Fibroblast of skin of back (primary cell): ENCODE measurements at places on chromosomes 12 and 14.
A peak's percentile ranks its signal among the peaks of the same experiment; 100 is the strongest.

DNA sequence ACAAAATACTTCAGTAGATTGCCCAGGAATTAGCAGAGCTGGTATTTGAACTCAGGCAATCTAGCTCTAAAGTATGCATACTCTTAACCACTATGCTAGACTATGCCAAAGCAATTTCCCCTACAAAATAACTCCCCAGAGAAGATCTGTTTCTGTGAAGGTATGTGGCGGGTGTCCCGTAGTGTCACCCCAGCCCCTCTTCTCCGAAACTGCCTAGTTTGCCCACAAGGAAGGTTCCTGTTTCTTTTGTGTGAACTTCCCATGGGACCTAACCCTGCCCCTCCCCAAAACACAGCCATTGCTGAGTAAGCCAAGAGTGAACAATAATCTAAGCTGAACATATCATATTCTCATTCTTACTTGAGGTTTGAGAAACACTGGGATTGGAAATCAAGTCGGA is 15.5 kb upstream of the RAP1B start:
- no peak for DNase-seq

- no peak for DNase-seq
Observed at GRCh38 chr14:37034410-37035285, 137.8 kb downstream of the SLC25A21 start.

- DNase-seq = no peak
Observed at GRCh38 chr14:53441789-53442188, 288.7 kb upstream of the DDHD1 start.

DNA sequence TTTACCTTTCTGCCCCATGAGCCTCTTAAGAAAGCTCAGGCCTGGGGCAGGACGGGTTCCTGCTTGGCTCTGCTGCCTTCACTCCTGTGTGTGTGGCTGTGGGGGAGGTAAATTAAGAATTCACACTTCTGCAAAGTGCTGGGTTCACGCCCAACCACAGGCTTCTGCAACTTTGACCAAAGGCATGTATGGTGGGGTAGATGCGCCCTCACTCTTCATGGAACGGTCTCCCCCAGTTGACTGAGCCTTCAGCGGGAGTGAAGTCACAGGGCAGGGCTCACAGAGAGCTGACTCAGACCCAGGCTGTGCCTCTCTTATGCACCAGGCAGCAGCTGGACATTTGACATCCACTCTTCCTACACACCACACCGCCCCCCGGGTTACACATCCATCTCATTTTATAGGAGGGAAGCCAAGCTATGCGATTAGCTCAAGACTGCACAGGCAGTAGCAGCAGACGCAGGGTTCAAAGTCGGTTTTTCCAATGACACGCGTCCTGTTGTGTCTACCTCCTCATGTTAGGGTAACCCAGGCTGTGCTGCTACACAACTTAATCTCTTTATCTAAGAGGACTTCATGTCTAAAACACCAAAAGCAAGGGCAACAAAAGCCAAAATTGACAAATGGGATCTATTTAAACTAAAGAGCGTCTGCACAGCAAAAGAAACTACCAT is 15.4 kb upstream of the BCL11B start:
- no peak for DNase-seq

GRCh38 chr12:39897315-39897714 is 208.6 kb downstream of the SLC2A13 start:
- DNase-seq = no peak

GRCh38 chr14:88243946-88244345 is 79.1 kb downstream of the KCNK10 start:
- no peak for DNase-seq

GRCh38 chr12:6437586-6437985 is 7.2 kb upstream of the CD27 start:
- DNase-seq = no peak

GRCh38 chr12:68497702-68498101 is 113.0 kb upstream of the RAP1B start:
- peak; percentile 96 for DNase-seq

- no peak for DNase-seq
Observed at GRCh38 chr14:37027188-37027824, 145.1 kb downstream of the SLC25A21 start.

DNA sequence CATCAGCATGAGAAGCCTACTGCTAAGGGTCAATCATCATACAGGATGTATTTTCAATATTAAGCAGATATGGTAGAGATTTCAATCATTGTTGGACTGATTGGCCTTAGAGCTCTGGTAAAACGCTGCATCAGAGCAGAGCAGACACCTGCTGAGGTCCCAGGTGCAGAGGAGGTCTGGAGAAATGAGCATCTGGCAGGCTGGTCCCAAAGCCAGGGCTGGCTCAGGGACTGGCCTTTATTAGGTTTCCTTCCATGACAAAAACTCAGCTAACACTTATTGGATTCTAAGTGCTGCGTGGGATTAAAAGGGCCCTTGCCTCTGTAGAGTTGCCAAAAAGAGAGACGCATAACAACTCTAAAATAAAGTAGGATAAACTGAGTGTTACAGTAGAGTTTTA is 29.7 kb downstream of the AKAP6 start:
- no peak for DNase-seq

- peak; percentile 45 for DNase-seq
Observed at GRCh38 chr12:75505706-75506312, 5.6 kb downstream of the KRR1 start.

DNA sequence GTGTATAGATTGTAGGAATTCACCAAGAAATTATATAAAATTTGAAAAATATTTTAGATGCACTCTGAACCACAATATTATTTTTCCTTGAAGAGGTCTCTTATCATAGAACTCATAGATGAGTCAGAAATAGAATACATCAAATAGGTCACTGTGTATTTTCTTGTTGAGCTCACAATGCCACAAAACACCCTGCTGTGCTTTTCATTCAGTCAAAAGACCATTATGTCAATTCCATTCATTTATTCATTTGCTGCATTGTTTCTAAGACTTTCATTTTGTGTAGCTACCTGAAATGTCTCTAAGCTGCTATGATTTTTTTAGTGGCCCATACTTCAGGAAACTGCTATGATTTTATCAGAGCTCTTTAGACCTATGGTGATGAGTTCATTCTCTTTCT is 231.9 kb upstream of the AVPR1A start:
- peak; percentile 37 for DNase-seq

GRCh38 chr14:56244138-56244789 is 126.1 kb downstream of the PELI2 start:
- DNase-seq = peak; percentile 89

DNA sequence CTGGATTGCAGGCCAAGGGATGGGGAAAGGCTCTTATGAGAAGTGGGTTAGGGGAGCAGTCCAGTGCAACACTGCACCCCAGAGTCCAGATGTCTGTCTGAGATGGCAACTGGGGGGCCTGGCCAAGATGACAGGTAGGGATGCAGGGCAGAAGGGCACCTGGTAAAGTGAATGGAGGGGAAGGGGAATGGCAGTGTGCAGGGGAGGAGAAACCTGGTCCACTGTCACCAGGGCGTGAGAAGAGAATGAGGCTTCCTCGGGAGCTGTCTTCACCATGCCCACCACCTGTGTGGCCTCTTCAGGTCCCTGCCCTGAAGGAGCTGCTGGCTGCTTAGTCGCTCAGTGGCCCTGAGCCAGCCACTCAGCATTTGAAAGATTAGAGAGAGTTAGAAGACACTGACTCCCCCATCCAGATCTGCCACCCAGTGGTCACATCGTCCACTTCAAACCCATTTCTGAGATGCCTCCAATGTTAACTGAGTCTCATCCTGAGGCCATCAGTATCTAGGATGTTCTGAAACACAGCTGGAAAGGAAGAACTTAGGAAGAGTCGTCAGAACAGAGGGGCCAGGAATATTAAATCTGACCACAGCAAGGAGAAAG is 57.3 kb downstream of the PLEKHG3 start:
- peak; percentile 49 for DNase-seq

DNA sequence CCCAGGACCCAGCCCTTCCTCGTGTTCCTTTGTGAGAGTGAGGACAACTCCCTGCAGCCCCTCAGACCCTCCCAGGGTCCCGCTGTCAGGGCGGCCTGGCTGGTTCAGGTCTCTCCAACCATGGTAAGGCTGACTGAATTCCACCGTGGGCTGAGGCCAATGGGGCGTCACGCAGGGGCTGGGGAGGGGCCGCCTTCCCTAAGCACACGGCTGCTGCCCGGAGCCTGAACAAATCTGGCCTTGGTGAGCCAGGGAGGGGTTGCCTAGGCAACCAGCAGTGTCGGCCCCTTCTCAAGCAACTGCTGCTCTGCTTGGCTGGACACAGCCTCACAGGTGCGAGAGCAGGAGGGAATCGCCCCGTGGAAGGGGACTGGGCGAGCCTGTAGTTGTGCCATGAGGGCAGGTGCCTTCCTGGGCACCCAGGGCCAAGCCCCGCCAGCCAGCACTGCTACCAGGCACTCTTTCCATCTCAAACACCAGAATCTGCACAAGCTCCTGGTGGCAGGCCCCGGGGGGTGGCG is 37.0 kb upstream of the GALNT9 start:
- DNase-seq = no peak

DNA sequence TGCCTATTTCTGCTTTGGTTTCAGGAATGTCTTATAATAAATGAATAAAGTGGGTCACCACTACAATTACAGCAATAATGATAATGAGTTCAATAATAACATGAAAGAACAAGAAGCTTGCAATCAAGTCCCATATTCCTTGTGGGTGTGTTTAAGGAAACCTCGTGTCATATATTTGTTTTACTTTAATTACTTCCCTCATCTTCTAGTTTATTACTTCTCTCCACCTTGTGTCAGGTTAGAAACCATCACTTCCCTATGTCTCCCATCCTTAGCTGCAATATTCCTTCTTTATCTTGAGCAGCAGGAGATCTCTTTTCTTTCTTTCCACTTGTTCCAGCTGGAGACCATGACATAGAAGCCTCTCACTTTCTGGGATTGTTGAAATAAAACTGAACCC is 384.0 kb upstream of the TMEM132C start:
- DNase-seq = no peak

- no peak for DNase-seq
Observed at GRCh38 chr14:78491048-78491447, 320.9 kb downstream of the NRXN3 start.

DNA sequence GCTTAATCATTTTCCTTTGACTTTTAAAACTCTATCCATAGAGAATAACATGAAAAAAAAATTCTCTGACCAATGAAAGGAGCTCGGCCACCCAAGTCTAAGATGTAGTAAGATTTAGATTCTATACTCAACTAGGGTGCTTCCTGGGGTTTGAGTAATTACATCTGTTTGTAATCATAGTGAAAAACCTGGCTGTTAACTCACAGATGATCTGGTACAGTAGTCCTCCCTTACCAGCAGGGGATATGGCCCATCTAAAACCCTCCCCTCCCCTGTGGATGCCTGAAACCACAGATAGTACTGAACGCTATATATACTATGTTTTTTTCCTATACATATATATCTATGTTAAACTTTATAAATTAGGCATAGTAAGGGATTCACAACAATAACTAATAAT is 89.2 kb downstream of the DAAM1 start:
- no peak for DNase-seq

GRCh38 chr14:90892970-90893369 is 76.7 kb upstream of the TTC7B start:
- no peak for DNase-seq

- DNase-seq = no peak
Observed at GRCh38 chr12:111193067-111193466, 175.8 kb downstream of the PHETA1 start.

- DNase-seq = no peak
Observed at GRCh38 chr12:100273782-100274181, 6.8 kb downstream of the SCYL2 start.

GRCh38 chr12:58818546-58818945 is 101.8 kb downstream of the LRIG3 start:
- DNase-seq = peak; percentile 40

GRCh38 chr14:20714593-20715250 is 26.2 kb downstream of the ANG start:
- peak; percentile 45 for DNase-seq

DNA sequence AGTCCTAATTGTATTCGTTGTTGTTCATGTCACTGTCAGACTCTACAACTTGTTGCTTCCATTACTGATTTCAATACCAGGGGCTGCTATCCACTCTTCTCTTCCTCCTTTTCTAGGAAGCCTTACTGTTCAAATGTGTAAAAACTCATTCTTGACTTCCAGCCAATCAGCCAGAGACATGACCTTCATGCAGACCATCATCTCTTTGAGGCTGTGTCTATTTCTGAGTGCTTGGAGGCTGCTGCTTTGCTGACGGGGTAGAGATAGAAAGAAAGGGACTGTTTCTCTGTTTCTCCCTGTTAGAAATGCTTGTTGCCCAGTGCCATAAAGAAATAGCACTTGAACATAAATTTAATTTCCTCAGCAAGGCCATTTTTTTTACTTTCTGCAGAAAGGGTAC is 282.9 kb downstream of the RGS6 start:
- no peak for DNase-seq

GRCh38 chr14:80206351-80207080 is 4.8 kb downstream of the DIO2 start:
- DNase-seq = peak; percentile 42

- no peak for DNase-seq
Observed at GRCh38 chr14:56515739-56516138, 63.9 kb upstream of the TMEM260 start.
